ENCODE measurements at places on chromosomes 5 and 9.

DNA sequence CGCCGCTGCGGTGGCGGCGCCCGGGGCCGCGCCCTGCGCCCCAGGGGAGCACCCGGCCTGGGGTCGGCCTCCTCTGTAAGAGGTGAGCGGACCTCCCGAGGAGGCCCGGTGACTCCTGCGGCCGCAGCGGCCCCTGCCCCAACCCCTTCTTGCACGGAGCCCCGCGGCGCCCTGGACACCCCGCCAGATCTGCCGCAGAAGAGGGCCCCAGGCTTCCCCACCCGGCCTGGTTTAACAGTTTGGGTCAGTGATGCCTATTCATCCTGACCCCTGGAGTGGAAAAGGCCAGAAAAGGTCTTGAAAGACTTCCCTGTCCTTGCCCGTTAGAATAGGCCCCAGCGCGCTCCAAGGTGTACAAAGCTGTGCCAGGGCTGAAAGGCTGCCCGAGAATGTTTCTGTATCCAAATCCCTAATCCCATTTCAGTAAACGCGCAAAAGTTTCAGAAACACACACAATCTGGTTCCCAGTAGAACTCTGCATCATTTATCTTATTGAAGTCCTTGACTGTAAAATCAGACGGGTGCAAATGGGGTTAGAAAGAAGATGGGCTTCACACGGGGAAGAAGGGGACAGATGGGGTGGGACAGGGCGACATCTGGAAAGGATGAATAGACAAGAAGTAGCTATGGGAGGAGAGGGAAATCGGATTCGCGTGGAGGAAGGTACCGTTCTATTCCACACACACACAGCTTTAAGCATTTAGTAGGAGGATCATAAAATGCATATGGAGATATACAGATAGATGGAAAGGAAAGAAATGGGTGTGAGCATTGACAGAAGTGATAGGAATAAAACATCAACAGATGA, 1.1 kb upstream of the SSBP2 start:
- no peak for DNase-seq

- no peak for DNase-seq
These were observed 59.6 kb upstream of the FAM120A start for GRCh38 chr9:93391898-93392297.

GRCh38 chr9:137665697-137666512, 47.1 kb downstream of the EHMT1 start:
- DNase-seq: no peak

- no peak for DNase-seq
These were observed 40.6 kb downstream of the HACD4 start for GRCh38 chr9:20990867-20991266.

- DNase-seq: peak; percentile 83
These were observed at the start of gene SELENOP for GRCh38 chr5:42811591-42812446. SELENOP (minus strand) TSS chr5:42811892; CDS start chr5:42808353, 3,539 bp downstream.

DNA sequence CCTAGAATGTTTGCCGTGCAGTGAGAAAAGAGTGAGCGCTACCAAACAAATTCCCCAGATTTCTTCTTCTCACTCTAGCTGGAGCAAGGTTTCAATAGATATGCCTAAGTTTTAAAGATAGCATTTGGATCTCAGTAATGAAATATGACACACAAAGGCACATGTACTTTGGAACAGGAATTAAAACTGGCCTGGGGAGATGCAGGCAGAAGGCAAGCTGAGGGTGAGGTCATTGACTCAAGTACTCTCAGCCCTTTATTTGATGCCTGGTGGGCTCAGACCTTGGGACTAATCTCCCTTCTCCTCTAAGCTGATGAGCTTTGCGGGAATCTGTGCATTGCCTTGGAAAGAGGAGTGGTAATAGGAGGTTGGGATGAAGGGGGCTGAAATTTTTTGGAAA, 323.3 kb upstream of the SLC30A5 start:
- DNase-seq: no peak

GRCh38 chr5:125578551-125578950, 832.1 kb upstream of the ZNF608 start:
- no peak for DNase-seq

GRCh38 chr5:2007878-2008501, 125.3 kb upstream of the IRX4 start:
- no peak for DNase-seq

DNA sequence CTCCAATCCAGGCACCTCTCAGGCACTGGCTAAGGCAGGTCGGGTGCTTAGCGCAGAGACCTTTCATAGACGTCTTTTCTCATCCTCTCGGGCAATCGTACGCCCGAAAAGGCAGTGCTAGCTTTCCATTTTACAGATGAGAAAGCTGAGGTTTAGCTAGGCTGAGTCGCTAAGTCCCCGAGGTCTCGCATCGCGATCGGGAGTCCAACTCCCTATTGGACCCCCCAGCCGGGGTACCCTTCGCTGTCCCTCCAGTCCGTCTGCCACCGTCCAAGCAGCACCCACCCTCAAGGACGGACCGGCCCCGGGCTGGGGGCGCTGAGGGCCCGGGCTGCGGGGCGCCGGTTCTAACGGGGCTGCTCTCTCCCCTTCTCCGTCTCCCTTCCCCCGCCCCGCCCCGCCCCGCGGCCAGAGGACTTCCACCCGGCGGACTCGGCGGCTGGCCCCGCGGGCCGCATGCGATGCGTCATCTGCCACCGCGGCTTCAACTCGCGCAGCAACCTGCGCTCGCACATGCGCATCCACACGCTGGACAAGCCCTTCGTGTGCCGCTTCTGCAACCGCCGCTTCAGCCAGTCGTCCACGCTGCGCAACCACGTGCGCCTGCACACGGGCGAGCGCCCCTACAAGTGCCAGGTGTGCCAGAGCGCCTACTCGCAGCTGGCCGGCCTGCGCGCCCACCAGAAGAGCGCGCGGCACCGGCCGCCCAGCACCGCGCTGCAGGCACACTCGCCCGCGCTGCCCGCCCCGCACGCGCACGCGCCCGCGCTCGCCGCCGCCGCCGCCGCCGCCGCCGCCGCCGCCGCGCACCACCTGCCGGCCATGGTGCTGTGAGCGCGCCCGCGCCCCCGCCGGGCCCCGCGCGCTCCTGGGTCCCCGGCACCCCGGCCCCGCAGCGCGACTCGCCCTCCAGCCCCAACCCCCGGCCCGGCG, 12.5 kb upstream of the EXOSC2 start:
- peak; percentile 70 for DNase-seq

DNA sequence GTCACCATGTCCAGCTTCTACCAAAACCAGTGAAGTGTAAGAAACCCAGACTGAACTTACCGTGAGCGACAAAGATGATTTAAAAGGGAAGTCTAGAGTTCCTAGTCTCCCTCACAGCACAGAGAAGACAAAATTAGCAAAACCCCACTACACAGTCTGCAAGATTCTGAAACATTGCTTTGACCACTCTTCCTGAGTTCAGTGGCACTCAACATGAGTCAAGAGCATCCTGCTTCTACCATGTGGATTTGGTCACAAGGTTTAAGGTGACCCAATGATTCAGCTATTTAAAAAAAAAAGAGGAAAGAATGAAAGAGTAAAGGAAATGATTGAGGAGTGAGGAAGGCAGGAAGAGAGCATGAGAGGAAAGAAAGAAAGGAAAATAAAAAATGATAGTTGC, 19.8 kb downstream of the IL7R start:
- no peak for DNase-seq

GRCh38 chr5:18778225-18778624, 1144.0 kb downstream of the TAF11L14 start:
- DNase-seq: no peak

DNA sequence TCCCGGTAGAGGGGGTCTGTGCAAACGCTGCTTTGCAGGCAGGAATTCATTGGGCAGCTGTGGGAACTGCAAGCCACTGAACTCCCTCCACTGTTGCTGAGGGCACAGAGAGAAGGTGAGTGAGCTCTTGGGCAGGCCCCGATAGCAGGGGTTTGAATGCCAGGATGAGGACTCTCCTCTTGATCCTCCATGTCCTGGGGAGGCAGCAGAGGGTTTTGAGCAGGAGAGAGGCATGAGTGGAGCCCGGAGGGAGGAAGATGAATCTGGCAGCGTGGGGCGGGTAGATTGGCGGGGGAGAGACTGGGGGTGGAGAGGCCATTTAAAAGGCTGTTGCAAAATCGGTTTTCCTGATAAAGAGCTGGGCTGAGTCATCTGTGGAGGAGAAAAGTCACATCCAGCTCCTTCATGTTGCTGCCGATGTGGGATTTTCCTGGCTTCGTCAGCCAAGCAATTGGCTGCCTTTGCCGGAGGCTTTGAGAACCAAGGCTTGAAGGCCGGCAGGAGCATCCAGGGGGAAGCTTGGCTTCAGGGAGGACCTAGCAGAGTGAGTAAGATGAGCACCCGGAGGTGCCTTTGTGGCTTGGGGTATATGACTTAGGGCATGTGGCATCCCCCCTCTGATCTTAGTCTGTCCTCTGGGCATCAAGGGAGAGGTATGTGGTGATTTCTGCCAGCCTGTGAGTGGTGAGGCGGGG, at the start of gene SYNPO:
Gene SYNPO (plus strand): TSS at position 350 of the 695 bp plus-strand sequence. CDS start 7,616 bp downstream, outside the sequence.
- no peak for DNase-seq

DNA sequence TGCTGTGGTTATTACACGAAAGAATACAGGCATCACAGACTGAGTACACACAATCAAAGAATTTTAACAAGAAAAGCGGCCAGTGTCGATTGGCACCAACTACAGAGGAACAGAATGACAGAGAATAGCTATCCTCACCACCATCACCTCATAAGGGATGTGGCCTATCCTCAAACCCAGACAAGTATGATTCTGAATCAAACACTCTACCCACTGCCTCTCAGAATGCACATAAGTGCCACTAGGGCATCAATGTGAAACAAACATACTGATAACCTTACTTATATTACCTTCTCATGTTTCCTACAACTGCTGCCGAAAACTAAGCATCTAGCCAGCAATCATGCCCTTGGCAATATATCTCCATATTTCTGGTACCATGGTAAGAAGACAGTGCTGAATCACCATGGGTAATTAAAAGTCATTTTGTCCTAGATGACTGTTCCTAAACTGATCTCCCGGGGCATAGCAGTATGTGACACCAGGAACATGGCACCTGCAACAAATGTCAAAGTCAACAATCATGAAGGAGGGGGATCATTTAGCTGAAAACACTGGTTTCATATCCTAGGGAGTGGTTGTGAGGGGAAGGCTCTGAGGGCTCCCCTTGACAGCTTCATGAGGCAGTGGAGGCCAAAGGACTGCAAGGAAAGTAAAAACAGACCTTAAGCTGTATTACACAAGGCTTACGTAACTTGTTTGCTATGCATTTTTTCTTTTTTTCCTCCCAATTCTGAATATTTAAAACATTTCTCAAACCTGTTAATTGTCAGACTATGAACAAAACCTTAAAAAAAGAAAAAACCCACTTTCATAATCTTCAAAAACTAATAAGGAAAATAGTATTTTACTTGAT, 88.3 kb downstream of the LHFPL2 start:
- peak; percentile 39 for DNase-seq

DNA sequence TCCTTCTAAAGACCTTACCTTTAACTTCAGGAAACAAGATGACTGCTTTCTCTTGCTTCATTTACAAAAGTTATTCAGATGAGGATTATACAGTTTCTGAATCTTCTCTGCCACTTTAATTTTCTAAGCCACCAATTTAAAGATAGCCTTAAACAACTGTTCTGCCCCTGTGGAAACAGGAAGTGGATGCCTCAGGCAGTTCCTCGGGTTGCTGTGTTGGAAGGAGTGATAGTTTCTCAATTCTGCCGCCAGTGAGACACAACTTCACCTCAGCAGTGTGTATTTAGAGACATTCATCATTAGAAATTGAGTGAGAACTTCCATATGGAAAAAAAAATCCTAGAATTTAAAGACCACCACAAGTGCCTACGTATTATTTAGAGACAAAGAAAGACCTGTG, 475.1 kb upstream of the WWC1 start:
- DNase-seq: no peak

DNA sequence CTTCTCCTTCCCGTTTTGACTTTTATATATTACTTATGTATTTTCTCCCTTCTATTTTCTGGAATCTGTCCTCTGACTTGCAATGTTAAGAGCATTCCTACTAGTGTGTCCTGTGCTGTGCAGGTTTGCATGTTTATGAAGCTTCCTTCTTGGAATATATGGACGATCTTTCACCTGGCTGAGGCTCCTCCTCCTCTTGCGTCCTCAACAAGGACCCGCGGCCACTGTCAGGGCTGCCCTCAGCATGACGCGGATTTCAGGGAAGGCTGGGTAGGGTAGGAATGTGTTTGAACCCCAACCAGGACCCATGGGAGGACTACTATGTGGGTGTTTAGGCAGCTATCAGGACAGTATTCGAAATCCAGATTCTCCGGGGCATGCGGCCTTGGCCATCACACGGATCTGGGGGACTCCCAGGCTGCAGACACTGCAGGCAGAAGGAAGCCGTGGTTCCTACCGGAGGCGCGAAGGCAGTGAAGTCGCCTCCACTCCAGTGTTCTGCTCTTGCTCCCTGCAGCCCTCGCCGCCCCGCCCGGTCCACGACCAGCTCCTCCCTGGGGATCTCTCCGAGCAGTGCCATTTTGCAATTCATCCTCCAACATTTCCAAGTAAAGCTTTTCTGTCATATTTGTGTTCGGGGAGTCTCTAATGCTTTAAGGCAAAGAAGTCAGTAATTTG, 37.0 kb upstream of the OSMR start:
- DNase-seq: no peak

- DNase-seq: no peak
These were observed 29.1 kb upstream of the IRX2 start for GRCh38 chr5:2780421-2781171.

DNA sequence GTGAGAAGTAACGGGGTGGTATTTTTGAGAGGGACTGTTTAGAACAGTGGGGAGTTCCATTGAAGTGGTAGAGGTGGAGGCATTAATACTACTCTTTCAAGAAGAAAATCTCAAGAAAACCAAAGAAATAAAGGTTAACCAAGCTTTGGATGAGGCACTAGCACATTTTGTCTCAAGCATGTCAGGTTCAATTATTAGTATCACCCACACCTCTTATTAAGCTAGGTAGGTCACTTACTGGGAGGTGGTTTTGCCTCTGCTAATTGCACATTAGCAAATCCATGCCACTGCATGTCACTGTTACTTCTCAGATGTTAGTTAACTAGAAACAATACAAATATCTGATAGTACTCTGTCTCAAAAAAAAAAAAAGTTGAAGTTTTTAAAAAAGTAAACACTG, 10.2 kb downstream of the RABGAP1 start:
- no peak for DNase-seq

DNA sequence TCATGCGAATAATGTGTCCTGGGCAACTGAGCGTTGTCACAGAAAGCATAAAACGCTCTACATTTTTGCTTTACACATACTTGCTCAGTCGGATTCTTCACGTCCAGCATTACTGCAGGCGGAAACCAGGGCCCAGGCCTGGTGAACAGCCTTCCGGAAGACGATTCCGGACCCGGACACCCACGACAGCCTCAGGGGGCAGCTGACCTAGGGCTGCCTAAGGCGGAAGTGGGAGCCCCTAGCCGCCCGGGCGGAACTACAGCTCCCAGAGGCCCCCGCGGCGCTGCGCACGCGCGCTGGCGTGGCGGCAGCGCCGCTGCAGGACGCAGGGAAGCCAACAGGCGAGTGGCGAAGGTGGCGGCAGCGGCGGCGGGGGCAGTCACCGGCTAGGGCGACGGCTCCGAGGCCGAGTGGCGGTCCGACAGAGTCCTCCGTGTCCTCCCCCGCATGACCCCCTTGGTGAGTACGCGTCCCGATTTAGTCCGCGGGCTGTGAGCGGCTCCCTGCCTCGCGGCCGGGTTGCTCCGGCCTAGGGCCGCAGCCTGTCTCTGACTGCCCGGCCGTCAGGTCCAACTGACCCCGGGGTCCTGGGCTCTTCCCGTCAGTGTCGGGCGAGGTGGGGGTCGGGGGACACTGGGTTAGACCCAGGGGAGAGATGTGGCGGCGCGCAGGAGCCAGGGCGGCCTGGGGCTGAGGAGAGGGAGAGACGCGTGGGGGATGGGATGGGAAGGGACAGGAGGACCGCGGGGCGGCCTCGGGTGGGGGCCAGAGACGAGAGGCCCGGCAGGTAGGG, at the start of gene GAPVD1:
Gene GAPVD1 (plus strand): TSS at position 326 of the 793 bp plus-strand sequence. CDS start 37,096 bp downstream, outside the sequence.
- DNase-seq: peak; percentile 95
